ENCODE measurements at places on chromosomes 11 and 22.

DNA sequence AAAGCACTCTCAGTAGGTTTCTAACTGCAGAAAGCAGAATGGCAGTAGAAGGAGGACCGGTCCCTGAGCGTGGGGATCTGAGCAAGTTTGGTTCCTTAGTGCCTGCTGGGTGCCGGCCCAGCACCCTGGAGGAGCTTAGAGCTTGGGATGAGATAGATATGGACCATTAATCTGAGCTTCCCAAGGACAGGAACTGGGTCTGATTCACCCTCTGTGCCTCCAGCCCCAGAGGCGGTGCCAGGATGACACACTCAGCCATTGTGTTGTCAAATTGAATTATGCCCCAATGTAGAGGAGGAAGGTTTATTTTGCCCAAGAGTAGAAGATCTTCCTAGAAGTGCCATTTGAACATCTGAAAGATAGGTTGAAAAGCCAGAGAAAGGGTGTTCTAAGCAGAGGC is 4.3 kb downstream of the ZC3H7B start:
- no peak for DNase-seq

DNA sequence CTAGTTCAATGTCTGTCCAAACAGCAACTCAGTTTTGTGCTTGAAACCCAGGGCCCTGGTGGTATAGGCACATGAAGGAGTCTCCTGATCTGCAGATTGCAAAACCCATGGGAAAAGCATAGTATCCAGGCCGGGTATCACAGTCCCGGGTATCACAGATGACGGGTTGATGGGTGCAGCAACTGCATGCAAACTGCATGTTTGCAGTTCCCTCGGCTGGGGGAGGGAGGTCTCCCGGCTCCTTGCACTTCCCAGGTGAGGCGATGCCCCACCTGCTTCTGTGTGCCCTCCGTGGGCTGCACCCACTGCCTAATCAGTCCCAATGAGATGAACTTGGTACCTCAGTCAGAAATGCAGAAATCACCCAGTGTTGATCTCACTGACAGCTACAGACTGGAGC is 53.9 kb downstream of the KCNQ1 start:
- no peak for DNase-seq

DNA sequence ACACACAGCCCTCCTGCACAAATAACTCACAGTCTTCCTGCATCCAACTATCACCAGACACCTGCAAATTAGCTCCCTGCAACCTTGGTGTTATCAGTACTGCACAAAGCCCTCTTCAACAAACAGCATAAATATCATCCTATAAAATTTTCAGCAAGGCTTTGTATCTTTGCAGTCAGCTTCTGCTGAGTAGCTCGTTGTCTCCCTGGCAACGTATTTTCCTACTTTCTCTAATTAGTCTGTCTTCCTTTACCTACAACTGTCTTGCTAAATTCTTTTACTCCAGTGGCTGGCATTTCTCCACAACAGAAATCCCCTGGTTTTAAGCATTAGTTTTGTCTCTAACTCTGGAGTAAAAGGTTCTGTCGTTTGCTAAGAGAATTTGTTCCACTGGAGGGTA is 3.9 kb downstream of the OR8D4 start:
- DNase-seq: no peak

GRCh38 chr11:34052608-34053160 is 1.2 kb downstream of the CAPRIN1 start:
- peak; percentile 51 for DNase-seq

DNA sequence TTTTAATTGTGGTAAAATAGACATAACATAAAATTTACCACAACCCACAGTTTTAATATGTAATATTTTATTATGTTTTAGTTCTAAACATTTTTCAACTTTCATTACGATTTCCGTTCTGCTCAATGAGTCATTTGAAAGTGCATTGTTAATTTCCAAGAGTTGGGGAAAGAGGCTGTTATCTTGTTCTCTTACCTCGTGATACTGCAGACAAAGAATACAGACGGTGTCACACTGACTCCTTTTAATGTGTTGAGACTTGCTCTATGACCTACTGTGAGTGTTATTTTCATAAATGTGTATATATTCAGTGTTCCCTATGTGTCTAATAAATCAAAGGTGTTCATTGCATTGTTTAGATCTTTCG is 10.8 kb upstream of the RAC2 start:
- no peak for DNase-seq

DNA sequence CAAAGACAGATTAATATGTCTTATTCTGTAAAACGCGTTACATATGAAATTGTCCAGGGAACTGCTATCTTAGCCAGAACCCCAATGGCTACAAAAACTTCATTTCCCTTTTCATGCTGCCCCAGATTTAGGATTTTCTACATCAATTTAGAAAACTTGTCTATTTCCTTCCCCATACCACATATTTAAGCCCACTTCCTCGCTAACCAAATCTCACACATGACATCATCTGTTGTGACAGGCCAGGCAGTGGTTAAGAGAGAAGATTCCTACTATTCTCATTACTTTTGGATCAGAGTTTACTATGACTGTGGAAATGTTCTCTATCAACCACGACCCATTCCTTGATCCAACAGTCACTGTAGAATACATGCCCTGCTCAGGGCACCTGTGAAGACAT is 15.9 kb downstream of the CCDC82 start:
- no peak for DNase-seq

- no peak for DNase-seq
These were observed 22.9 kb downstream of the RSPH14 start for GRCh38 chr22:23118647-23119493.

- no peak for DNase-seq
These were observed 14.1 kb upstream of the IL2RB start for GRCh38 chr22:37163575-37164504.

- DNase-seq: no peak
These were observed 263.0 kb downstream of the OPCML start for GRCh38 chr11:133269267-133269666.

- DNase-seq: no peak
These were observed 44.1 kb upstream of the FSHB start for GRCh38 chr11:30186748-30187147.

GRCh38 chr11:17687946-17688670 is 31.3 kb upstream of the MYOD1 start:
- DNase-seq: no peak

GRCh38 chr11:646214-646613 is 9.1 kb downstream of the DRD4 start:
- DNase-seq: no peak

DNA sequence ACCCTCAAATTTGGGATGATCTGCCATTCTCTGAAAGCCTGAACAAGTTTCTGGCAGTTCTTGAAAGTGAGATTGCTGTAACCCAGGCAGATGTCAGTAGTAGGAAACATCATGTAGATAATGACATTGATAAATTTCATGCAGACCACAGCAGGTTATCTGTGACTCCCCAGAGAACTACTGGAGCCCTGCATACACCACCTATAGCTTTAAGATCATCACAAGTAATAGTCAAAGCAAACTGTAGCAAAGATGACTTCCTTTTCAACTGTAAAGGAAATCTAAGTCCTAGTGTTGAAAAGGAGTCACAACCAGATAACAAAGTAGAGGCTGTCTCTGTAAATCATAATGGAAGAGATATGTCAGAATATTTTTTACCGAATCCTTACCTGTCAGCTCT is 31.0 kb downstream of the DDIAS start:
- no peak for DNase-seq

Measured in liver (tissue), 10 donors.